Pulmonary artery endothelial cell (primary cell): ENCODE measurements at places on chromosomes 5 and 9.

GRCh38 chr9:19320495-19320894 lies 59.5 kb downstream of the RPS6 start:
- no peak for DNase-seq

DNA sequence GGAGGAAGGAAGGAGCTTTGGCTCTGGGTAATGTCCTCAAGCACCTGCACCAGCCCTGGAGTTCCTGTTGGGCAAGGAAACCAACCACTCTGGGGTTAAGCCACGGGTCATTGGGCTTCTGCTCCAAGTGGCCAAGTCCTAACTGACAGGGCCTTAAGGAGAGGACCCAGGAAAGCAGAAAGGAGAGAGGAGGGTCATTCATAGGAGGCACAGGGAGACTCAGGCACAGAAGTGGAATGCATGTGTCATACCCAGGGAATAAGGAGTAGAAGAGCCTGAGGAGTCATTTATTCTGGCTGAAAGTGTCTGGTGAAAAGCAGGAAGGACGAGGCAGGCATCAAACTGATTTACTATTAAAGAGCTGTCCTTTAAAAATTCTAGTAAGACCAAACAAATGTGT lies 129.2 kb downstream of the DMRT2 start:
- no peak for DNase-seq

DNA sequence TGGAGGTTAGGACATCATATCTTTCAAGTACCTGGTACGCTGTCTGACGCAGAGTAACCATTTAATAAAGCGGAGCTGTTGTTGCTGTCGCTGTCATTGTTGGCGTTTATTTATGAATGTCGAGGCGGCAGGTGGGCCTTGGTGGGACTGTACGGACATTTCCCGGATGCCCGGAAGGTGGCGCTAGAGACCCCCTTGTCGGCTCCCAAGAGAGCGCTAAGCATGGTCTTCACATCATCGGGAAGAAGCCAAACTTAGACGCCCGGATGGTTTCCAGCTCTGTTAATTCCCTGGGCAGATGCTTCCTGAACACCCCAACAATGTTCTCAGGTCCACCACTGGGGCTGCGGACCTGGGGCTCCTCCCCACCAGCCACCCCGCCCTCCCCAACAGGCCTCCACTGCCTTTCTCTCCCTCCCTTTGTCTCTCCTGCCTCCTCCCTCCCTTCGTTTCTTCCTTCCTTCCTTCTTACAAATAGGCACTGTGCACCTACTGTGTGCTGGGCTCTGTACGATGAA lies 54.1 kb downstream of the DUSP1 start:
- DNase-seq = peak; percentile 64

DNA sequence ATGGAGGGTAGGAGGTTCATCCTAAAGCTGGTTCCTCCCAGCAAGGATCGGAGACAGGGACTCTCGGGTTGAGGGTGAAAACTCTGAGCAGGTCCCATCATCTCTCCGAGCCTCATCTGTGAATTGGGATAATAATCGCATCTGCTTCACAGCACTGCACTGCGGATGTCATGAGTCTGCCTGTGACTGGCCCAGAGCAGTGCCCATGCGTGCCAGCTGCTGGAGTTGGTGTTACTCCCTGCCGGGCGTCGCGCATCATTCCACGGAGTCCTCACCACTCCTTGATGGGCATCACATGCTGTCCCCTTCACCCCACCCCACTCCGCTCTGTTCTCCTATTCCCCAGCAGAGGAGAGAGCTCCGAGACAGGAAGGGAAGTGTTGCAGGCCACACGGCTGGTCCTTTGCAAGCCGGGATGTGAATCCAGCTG lies 35.1 kb upstream of the ORM1 start:
- DNase-seq = no peak

GRCh38 chr5:171806976-171807747 lies 21.5 kb downstream of the SMIM23 start:
- DNase-seq = no peak

GRCh38 chr5:80216096-80216495 lies 39.8 kb downstream of the SERINC5 start:
- DNase-seq = no peak

GRCh38 chr5:39172593-39172992 lies 46.8 kb downstream of the FYB1 start:
- no peak for DNase-seq

- no peak for DNase-seq
Measured at GRCh38 chr5:160129841-160130240, 10.6 kb upstream of the PWWP2A start.

DNA sequence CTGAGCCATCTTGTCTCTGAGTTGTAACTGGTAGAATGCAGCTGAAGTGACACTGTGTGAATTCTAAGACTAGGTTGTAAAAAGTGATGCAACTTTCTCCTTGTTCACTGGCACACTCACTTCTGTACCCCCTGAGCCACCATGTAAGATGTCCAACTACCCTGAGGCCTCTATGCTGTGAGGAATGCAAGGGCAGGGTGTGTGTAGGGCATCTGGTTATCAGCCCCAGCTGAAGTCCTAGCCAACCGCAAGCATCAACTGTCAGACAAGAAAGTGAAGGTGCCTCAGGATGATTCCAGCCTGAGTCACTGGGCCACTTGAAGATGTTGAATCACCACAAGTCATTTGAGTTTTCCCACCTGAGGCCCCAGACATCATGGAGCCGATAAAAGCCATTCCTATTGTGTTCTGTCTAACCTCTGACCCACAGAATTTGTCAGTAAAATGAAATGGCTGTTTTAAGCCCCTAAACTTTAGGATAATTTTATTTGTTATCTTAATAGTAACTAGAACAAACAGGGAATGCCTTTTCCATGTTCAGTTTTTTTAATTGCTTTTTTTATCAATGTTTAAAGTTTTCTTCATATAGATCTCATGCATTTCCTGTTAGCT lies 18.7 kb upstream of the RHOBTB3 start:
- no peak for DNase-seq

GRCh38 chr5:3609120-3609681 lies 13.6 kb downstream of the IRX1 start:
- DNase-seq = no peak

GRCh38 chr9:83538172-83538889 lies at the start of gene FRMD3:
TSS of gene FRMD3 (minus strand) at chr9:83538401. CDS start at chr9:83538231, 170 bp downstream.
- peak; percentile 20 for DNase-seq

- no peak for DNase-seq
Measured at GRCh38 chr9:19114680-19115270, 12.1 kb upstream of the HAUS6 start.

- DNase-seq = no peak
Measured at GRCh38 chr5:172669386-172670004, 28.4 kb downstream of the NEURL1B start.

DNA sequence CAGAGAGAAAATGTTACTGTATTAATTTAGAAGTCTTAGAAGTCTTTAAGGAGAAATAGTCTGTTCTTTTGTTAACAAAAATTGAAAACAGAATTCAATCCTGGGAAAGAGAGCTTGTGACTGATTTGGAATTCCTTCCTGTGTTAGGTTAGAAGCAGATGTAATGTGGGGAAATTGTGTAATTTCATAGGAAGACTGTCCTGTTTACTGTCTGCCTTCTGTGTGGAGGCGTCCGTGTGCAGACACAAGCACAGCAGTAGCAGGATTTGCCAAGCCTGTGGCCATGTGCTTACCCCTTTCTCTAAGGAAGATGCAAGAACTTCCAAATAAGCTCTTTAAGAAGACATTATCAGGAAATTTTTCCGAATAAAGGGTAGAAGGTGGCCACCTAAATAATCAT lies 36.7 kb upstream of the F2R start:
- DNase-seq = no peak

- DNase-seq = no peak
Measured at GRCh38 chr5:171205375-171205774, 103.7 kb upstream of the TLX3 start.

- DNase-seq = no peak
Measured at GRCh38 chr5:141623186-141623585, 4.4 kb upstream of the DIAPH1 start.

- no peak for DNase-seq
Measured at GRCh38 chr5:124303366-124303765, 443.1 kb downstream of the ZNF608 start.

GRCh38 chr5:55816342-55816741 lies 34.8 kb upstream of the IL31RA start:
- DNase-seq = no peak

- DNase-seq = no peak
Measured at GRCh38 chr9:134877541-134877940, 3.1 kb upstream of the FCN2 start.

GRCh38 chr9:137406876-137407589 lies 15.9 kb downstream of the EXD3 start:
- DNase-seq = peak; percentile 40

DNA sequence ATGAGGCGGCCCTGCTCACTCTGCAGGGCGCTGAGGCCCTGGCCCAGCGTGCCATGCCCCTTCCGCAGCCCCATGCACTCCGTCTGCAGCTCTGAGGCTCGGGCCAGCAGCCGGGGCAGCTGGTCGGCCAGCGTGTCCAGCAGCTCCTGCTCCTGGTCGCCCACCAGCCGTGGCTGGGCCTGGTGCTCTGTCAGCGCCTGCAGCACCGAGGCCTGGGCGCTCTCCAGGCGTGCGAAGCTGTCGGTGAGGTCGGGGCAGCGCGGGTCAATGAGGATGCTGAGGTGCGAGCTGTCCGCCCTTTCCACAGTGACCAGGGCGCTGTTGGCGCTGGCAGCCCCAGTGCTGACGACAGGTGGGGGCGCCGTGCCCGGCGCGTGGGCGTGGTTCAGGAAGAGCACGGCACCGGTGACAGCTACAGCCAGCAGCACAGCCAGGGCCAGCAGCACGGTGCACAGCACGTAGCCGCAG lies 9.4 kb downstream of the FIBCD1 start:
- no peak for DNase-seq

- DNase-seq = no peak
Measured at GRCh38 chr5:99133921-99134320, 205.1 kb upstream of the CHD1 start.

- no peak for DNase-seq
Measured at GRCh38 chr5:73447530-73448462, 781 bp downstream of the FOXD1 start.

GRCh38 chr5:173474881-173475287 lies 141.6 kb downstream of the BOD1 start:
- DNase-seq = no peak

DNA sequence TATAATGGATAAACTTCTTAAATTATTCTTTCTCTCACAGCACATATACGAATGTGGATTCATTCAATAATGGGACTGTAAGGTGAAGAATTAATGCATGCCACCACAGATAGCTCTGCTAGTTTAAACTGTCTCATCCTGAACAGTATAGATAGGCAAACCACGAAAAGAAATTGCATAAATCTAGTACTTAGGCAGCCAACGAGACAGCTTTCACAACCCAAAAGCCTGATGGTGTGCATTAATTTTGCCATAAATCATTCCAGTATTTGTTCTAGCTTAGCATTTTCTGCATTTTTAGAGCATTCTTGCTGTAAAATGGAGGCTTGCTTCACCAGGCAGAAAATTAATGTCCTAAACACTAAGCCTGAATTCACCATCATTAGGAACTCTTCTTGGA lies 834.2 kb upstream of the DMAC1 start:
- DNase-seq = no peak

DNA sequence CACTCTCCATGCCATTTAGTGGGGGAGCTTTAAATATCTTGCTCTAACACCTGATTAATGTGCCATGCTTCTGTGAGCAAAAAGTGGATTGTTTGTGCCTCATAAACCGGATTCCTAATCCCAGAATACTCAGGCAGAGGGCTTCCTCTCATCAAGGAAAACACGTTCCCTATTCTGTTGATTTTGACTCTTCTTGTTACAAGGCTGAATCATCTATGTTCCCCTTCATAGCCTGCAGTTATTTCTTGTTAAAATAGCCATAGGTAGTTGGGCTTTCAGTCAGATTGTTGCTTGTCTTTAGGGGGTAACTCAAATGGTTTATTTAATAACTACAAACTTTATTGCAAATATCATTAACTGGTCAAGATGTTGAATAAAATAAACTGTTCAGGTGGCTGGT lies 26.6 kb downstream of the ROPN1L start:
- DNase-seq = no peak

- DNase-seq = no peak
Measured at GRCh38 chr9:138119202-138120027, 241.8 kb downstream of the CACNA1B start.

- DNase-seq = no peak
Measured at GRCh38 chr9:108290839-108291585, 564.8 kb downstream of the ACTL7B start.

DNA sequence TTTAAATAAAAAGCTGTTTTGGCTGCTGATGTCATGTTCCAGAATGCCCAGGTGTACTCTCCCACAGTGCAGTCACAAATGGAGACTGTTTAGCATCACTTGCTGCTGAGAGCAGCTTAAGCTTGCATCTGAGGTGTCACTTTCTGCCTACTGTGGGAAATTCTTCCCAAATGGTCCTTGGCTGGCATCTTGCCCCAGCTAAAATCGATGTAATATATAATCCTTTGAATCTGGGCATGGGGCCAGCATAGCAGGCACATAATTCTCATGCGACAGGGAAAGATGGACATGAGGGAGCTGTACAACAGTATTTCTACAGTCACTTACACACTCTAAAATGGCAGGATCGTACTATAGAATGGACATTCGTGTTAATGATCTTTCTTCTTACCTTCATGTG lies 144.3 kb downstream of the MACIR start:
- no peak for DNase-seq
